Activated T-helper 1 cell treated with anti-CD3 and anti-CD28 coated beads, Interleukin-2, amount 50 U/mL, for 16 hours (primary cell): ENCODE measurements at places on chromosomes 3 and 15.

DNA sequence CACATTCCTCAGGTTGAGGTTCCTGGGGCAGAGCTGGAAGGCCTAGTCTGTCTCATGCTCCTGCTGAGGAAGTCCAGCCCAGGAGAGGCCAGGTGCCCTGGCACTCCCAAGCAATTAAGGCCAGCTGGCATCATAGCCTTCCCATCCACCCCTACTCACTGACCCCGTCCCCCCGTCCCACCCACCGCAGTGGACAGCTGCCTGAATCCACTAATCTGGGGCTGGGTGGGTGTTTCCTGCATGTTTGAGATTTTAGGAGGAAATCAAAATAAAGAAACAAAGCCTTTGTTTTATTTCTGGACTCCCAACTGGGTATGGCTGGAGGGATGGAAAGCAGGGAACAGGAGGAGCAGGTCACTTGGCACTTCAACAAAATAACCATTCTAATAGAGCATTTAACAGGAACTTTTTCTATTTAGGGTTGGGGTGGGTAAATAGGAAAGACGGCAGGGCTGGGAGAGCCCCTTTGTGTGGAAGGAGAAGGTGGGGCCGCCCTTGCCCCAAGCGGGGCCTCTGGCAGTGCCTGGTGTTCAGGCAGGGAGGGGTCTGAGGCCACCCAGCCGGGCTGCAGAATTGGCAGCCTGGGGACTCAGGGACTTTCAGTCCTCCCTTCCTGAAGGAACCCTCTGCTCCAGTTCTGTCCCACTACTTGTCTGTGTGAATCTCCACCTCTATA is 8.5 kb downstream of the MRAS start:
- DNase-seq: no peak

DNA sequence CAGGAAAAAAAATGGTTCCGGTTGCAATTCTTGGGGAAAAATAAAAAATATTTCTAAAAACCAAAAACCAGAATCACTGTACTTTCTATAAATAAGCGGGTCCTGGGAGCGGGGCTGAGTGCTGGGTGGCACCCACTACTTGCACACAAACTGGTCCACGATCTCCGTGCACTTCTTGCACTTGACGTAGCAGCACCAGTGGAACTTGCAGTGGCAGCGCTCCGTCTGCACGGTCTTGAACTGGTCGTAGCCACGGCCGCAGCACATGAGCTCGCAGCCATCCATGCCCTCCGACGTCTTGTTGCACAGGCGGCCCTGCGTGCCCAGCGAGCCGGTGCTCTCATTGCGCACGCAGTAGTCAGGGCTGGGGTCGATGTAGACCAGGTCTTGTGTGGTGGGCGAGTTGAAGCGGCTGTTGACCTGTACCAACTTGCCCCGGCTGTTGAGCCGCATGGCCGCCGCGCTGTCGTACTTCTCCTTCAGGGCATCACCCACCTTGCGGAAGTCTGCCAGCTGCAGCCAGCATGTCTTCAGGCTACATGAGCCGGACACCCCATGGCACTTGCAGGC is 17.1 kb downstream of the WNT5A start:
- no peak for DNase-seq

DNA sequence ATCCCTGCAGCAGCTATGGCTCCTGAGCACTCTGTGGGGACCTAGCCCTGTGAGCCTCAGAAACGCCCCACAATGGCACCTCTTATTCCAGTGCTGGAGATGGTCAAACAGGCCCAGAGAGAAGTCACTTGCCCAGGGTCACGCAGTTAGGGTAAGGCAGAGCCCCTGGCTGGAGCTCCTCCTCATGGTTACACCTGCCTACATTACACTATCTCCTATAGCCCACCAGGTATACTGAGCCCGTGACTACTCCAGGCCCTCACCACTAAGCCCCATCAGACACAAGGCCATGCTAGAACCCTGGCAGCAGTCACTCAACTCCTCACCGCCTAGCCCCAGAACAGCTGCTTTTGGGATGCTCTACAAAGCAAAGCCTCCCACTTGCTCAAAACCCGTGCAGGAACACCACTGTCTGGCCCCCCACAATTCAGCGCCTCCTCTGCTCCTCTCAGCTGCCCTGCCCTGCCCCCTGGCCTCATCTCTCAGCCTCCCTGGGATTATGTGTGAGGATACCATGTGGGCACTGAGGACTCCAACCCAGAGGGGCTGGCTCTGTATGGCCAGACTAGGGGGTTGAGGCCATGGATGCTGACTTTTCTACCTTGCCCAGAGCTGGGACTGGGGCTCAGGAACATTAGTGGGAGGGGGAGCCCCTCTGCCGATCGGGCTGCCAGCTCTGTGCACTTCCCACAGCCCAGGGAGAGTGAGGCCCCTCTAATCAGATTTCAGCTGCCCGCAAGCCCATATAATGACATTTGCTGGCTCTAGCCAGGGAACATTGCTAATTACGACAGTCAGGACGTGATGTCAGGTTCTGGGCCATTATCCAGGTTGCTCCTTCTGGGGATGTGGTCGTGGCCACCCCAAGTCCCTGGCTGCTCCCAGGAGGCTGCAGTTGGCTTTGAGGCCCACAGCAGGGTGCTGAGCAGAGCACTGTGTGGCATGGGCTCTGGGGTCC is 4.0 kb downstream of the NT5DC2 start:
- no peak for DNase-seq

DNA sequence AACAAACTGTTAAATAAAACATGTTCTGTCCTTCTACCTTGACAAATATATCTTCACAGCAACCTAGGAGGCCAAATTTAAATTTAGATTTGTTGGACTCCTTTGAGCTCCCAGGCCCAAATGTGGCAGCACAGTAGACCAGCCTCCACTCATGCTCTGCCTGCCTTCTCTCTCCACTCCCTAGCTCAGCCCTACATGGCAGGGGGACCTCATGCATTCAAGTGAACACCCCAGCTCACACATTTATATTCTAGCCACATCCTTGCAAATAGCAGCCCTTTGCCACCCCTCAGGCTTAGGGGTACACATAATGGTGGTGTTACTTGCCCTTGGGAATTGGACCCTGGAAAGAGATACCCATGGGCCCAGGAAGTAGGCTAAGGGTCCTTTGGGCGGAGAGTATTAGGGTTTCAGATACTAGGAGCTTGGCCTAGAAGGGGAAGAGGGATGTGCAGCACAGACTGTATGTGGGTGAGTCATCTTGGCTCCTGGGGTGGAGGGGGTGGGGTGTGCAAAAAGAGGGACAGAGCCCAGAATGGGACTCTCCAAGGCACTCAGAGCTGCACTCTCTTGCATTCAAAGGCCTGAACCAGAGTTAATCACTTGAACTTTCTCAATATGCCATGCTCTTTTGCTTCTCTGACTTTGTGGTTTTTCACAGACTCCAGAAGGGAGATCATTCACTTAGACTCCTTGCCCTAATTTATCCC is 268.4 kb upstream of the ROPN1 start:
- DNase-seq: no peak
